ENCODE measurements at places on chromosomes 2 and 18.

GRCh38 chr18:44955825-44956224, 275.1 kb downstream of the SETBP1 start:
- DNase-seq = no peak

DNA sequence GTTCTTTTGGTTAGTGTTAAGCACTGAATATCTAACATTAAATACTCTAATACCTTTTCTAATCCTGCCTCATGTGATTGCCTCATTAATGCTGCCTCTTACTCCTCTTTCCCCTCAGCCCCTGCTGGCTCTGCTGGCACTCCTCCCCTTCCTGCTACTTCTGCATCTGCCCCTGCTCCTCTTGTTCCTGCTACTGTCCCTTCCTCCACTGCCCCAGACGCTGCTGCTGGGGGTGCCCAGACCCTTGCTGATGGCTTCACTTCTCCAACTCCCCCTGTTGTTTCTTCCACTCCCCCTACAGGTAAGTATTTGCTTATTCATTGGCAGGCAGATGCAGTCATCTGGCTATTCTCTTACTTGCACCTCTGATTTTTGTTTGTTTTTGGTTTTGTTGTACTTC, 68.5 kb downstream of the ABI2 start:
- no peak for DNase-seq

DNA sequence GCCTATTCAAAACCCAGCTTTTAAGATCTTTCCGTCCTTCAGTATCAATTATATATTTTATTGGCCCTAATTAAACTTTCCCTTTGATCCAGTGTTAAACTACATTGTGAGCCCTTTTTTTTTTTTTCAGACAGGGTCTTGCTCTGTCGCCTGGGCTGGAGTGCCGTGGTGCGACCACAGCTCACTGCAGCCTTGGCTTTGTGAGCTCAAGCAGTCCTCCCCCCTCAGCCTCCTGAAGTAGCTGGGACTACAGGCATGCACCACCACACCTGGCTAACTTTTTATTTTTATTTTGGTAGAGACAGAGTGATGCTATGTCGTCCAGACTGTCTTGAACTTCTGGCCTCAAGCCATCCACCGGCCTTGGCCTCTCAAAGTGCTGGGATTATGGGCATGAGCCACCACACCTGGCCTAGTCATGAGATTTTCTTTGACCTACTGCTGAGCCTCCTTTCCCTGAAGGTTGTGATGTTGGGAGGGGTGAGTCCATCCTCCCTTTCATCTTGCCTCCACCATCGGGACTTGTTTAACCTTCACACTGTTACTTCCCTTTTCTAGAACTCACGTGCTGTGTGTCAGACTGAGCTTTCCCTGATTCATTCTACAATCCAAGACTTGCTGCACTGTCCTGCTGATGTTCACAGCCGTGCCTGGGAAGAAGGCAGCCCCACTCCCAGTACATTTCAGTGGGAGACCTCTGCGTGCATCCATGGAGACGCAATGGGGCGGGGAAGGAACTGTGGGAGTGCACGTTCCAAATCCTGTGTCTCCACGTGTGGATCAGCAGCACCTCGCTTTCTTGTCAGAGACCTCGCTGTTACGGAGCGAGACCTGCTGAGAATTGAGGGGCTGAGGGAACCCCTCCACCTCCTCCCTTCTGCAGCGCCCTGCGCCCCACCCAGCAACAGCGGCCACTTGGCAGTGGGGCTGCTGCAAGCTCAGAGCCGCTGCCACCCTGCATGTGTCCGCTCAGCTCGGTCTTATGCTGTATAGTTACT, 10.8 kb downstream of the OXER1 start:
- no peak for DNase-seq

- DNase-seq = no peak
These were observed 234.4 kb upstream of the PXDN start for GRCh38 chr2:1978706-1979105.

- DNase-seq = no peak
These were observed 40.9 kb downstream of the SCTR start for GRCh38 chr2:119483395-119483753.

- no peak for DNase-seq
These were observed 72.5 kb upstream of the SERPINE2 start for GRCh38 chr2:224111576-224111975.

DNA sequence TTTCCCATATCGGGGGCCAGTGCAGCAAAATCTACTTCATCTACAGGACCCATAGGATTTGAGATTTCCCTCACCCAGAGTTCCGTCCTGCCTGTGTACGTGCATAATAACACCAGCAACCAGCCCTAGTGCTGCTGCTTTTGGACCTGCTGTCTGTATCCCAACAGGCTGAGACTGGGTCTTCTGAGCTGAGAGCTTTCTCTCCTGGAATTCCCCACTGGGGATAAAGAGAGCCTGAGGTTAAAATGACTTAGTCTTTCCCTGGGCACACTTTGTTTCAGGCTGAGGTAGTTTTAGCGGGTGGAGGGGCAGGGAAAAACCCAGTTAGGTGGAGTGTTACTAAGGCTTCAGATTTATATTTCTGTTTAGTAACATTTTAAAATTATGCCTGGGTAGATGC, 62.5 kb downstream of the SERTAD2 start:
- DNase-seq = no peak

DNA sequence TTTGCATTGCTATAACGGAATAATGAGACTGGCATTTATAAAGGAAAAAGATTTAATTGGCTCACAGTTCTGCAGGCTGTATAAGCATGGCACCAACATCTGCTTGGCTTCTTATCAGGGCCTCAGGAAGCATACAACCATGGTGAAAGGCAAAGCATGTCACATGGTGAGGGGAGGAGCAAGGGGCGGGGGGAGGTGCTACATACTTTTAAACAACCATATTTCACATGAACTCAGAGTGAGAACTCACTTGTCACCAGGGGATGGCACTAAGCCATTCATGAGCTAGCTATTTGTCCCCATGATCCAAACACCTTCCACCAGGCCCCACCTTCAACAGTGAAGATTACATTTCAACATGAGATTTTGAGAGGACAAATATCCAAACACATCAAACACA, 188.7 kb downstream of the MBD5 start:
- DNase-seq = no peak

DNA sequence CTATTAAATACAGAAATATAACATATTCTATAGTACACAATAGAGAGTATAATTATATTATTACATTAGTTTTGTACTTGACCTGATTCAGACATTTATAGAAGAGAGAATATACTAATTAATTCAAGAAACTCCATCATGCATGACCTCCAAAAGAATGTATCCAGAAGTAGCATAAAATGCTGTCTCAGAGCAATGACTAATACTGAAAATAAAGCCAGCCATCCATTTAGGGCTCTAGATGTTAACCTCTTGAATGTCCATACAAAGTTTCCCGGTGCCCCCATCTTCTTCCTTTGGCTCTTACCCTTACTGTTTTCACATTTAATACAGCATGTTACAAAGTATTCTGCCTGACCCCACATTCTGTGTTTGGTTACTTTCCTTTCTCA, 102.0 kb downstream of the ARHGAP15 start:
- DNase-seq = no peak

DNA sequence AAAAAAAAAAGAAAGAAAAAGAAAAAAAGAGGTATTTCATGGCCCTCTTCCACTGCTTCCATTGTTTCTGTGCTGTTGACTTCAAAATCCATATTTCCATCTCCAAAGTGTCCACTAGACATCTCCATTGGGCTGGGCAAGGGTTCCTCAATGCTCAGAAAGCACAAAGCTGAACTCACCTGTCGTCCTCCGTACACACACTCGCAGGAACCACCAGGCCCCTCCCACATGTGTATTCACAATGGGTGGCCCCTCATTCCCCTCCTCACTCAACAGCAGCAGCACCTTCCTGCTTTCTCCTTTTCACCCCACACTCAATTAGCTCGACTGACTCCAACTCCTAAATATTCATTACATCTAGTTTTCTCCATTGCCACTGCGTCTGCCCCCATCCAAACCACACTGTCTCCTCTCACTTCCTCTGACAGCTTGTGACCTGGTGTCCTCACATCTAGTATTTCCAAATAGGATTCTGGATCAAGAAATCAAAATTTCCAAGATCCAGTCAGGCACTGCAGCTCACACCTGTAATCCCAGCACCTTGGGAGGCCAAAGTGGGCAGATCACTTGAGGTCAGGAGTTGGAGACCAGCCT, 25.2 kb downstream of the OSBPL1A start:
- DNase-seq = no peak

DNA sequence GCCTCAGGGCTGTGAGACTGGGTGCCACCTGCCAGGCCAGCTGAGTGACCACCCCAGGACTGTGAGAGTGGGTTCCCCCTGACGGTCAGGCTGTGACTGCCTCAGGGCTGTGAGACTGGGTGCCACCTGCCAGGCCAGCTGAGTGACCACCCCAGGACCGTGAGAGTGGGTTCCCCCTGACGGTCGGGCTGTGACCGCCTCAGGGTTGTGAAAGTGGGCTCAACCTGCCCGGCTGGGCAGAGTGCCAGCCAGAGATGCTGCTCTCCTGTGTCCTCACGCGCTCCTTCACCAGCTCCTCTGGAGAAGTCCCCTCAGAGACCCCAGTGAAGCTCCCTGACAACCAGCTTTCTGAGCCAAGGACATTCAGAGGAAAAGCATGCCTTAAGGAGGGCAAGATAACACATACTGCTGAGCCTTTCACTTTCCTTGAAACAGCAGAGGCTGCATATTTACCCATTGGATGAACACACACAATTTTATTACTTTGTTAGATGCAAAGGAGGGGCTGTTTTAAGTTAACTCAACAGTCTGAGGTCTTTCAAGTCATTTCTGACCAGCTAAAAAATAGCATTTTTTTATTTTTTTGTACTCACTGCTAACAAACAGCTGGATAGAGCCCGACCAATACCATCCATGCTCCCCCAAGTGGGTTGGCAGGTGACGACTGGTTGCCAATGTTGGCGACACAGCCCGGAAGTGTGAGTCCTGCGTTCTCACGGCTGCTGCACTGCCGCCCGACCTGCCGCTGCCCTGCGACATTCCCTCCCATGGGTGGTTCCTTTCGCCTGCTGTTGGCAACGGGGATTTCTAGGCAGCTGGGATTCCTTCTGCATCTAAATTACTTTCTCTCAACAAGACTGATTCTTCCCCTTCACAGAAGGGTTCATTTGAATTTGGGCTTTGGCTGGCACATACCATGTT, 70.7 kb downstream of the NDUFA10 start:
- DNase-seq = no peak

DNA sequence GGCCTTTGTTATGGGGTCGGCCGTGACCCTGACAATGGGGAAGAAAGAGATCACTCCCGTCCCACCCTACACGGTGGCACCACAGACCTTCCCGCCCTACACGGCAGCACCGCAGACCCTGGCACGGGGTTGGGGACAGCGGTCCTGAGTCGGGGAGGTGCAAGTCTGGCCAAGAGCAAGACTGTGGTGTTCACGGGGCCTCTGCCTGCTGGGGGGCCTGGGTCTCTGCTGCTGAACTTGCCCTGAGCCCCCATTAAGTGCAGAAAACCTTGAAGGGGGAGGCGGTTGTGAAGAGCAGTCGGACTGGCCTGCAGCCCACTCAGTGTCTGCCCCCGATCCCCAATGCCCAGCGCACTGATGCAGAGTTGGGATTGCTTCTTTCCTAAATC, 75.9 kb downstream of the SLC66A2 start:
- no peak for DNase-seq

DNA sequence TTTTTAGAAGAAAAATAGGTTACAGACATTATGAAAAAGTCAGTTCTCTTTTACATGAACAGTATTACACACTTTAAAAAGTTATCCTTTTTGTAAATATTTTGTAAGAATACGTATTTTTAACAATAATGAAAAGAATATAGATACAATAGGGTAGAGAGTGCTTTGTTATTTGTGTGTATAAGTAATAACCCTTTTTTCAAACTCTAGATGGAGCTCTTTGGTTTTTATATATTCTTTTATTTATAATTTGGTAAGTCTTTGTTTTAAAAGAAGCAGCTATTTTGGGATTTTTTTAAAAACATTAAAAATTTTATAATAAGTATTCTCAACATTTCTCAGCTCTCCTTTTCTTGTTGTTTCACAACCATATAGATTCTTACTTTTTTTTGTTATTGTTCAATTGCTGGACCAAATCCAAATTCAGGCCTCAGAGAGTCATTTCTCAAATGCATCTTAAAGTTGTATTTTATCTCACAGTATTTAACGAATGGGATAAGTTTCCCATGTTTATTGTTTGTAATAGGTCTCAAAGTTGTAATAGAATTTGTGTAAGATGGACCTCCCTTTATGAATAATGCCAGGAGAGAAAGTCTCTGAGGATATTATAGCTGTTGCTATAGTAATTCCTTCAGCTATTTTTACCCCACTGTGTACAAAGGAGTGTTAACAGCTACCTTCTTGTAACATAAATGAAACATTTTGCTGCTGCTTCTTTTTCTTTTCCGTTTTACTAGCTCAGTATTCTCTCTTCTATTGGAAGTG, 46.4 kb downstream of the ACYP2 start:
- no peak for DNase-seq

GRCh38 chr2:164368896-164369295, 252.4 kb downstream of the GRB14 start:
- no peak for DNase-seq

GRCh38 chr2:160465002-160465401, 28.6 kb downstream of the RBMS1 start:
- DNase-seq = no peak

GRCh38 chr2:219576505-219577388, 4.6 kb downstream of the INHA start:
- DNase-seq = no peak

GRCh38 chr2:119008108-119008507, 66.1 kb downstream of the MARCO start:
- no peak for DNase-seq

DNA sequence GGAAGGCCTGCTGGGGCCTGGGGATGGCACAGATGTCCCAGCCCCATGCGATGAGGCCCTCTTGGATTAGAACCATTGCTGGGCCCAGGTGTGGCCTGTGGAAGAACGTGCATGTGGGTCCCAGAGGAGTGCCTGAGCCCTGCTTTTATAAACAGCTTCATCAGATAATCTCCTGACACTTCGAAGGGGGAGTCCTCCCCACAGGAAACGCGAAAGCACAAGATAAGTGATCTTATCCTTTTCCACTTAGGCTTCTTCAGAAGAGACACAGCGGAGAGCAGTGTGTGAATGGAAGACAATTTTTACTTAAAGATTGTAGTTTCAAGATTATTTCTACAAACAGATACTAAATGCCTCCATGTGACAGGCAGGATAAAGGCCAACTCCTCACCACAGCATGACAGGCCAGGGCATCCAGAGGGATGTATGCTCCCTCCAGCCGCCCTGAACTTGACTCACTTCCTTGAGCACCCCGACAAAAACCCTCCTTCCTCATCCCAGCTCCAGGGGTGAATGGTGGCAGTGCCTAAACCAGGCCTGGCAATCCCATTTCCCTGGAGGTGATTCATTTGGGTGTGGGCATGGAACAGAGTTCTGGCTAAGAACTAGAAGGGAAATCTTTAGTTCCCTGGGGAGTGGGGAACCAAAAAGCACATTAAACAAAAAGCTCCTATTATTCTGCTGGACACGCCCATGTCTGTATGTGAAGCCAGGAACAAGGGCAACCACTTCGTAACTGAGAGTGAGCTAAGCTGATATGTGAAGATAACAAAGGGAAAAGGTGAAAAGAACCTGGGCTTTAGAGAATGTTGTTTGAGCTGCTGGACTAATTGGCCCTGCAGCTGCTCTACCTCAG, 56.2 kb upstream of the TMEM163 start:
- no peak for DNase-seq
